ENCODE measurements at places on chromosomes 4 and X.

DNA sequence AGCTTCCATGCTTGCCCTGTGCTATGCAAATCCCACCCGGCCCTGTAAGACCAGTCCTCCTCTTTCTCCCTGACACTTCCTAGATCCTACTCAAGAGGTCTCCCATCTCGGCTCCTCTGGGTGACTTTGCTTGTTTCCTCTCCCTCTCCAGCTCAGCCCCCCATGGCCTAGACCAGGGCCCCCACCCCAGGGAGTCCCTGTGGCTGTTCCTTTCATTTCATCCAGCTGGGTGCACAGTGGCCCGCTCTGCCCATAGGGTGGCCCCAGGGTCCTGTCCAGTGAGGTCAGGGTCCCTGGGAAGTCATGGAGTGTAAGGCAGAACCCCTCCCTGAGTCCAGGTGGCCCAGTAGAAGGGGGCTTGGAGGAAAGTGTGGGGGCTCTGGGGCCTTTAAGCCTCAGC lies 52.3 kb upstream of the NKX1-1 start:
- no peak for DNase-seq

GRCh38 chr4:85803856-85804255 lies 328.9 kb downstream of the ARHGAP24 start:
- DNase-seq: no peak

DNA sequence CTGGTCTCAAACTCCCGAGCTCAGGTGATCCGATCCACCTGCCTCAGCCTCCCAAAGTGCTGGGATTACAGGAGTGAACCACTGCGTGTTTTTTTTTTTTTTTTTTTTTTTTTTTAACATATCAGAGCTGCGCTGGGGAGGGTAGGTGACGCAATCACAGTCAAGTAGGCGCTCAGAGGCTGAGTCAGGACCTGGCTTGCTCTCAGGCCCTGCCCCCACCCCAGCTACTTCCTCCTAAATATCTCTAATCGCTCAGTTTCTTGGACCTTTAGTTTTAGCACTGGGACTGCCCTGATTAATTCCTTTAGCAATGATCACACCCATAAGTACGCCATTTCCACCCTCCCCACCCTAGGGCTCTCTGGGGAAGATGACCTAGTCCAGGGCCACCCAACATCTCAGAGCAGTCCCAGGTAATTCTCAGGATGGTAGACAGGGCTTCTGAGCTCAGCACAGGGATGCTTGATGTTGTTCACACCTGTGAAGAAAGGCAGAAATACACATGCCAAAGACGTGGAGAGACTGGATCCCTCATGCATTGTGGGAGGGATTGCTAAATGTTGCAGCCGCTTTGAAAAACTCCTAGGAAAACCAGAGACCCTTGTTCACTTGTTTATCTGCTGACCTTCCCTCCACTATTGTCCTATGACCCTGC lies 50.2 kb downstream of the DDX3X start:
- DNase-seq: no peak

GRCh38 chr4:90798948-90799347 lies 671.8 kb downstream of the CCSER1 start:
- DNase-seq: no peak

DNA sequence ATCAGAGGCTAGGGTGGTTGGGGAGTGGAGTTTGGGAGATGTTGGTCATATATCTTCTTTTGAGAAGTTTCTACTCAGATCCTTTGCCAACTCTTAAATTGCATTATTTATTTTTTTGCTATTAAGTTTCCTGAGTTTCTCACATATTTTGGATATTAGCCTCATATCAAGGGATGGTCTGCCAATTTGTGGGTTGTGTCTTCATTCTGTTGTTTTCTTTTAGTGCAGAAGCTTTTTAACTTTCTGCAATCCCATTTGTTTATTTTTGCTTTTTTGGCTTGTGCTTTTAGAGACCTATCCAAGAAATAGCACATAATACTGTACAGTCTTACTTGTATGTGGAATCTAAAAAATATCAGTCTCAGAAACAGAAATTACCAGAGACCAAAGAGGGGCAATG lies 509.2 kb upstream of the HS3ST1 start:
- no peak for DNase-seq

DNA sequence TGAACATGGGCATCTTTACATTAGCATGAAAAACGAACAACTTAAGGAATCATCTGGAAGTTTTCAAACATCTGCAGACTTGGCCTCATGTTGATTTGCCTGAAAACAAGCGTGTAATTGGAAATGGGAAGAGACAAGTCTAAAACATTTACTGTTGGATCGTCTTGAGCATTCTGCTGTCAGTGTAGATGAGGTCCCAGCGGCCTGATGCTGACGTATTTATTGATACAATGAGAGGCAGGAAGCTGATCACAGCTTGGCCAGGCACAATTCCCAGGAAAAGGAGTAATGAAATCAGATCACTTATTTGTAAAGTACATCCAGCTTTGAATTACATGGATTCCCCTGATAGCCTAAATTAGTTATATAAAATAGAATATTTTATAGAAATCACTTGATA lies 210.6 kb downstream of the CLCN4 start:
- DNase-seq: no peak

DNA sequence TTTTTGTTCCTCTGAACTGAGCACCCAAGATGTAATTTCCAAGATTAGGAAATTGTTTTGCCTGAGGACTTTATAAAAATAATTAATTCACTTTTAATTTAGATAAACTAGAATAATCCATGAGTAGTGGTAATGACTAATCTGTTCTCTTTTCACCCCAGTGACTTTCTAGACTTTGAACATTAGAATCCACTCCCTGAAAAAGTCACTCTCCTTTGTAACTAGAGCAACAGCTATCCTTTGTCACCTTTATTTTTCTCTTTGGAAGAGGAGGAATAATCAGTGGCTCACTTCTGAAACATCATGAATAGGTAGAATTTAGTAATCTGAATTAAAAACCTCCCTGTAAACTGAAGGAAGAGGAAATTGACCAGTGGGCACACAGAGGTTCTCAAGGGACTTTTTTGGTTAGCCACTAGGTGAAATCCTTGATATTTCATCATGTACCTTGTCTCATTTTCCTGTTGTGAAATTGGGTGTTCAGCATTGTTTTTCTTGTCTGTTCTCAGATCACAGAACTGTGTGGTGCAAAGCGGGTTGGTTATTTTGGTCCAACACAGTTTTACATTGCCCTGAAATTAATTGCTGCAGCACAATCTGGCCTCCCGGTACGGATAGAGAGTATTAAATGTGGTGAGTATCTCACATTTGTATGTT lies 59.4 kb downstream of the REPS2 start:
- no peak for DNase-seq

DNA sequence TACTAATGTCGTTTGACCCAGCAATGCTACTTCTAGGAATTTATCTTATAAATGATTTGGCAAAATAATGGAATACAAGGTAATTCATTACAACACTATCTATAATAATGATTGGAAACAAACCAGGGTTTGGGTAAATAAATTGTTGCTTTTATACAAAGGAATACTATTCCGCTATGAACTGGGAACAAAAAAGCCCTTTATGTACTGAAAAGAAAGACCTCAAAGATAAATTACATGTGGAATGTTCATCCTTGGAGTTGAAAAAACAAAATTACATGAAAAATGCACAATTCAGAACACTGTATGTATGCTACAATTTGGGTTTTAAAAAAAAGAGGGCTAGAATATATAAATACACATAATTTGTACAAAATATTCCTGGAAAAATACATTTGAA lies 5.2 kb upstream of the NUP54 start:
- no peak for DNase-seq

GRCh38 chrX:88991583-88992132 lies 244.6 kb downstream of the CPXCR1 start:
- DNase-seq: no peak

DNA sequence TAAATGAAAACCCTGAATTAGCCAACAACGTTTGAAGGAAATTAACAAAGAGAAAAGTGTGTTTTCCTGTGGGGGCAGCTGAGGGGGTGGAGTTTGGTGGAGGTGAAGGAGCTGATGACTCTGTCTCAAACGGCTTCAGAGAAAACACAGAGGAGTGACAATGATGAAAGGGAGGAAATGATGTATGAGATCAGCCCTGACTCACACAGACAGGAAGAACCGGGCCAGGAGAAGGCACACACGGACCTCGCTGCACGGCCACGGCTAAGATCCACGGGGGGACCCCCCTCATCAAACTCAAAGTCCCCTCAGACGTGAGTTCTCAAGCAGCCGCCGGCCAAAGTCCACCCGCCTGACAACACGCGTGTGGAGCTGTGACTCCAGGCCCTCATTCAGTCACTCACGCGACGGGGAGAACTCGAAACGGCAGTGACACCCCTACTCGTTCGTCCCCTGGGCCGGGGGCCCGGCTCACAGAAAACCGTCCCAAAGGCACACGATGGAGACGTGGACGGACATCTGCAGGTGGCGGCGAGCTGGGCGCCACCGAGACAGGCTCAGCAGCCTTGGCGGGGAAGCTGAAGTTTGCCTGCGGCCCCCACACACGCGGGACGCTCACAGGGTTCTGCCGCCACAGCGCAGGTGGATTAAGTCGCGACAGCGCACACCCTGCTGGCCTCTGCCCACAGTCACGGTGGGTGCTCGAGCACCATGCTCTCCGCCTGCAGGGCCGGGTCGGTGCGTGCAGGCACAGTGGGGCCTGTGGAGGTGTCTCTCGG lies 28.8 kb downstream of the PPP2R3B start:
- DNase-seq: no peak

- no peak for DNase-seq
These were observed 63.9 kb upstream of the PGRMC2 start for GRCh38 chr4:128351502-128351901.

DNA sequence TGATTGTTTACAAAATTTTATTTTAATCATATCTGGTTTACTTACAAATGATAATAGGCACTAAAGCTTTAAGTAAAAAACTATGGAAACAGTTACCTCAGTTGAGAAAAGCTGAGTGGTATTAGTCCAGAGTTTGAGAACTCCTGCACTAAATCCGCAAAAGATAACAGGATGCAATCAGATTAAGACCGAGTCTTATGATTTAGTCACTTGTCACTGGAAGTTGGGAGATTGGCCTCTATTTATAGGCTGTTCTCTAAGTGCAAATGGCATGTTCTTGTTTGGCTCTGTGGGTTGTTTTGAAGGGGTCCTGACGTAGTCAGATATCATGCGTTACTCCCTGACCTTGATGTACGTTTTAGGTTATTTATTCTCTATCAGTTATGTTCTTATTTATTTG lies 6.3 kb downstream of the GPAT3 start:
- no peak for DNase-seq

GRCh38 chrX:108221301-108221864 lies 129.8 kb downstream of the ATG4A start:
- DNase-seq: no peak

DNA sequence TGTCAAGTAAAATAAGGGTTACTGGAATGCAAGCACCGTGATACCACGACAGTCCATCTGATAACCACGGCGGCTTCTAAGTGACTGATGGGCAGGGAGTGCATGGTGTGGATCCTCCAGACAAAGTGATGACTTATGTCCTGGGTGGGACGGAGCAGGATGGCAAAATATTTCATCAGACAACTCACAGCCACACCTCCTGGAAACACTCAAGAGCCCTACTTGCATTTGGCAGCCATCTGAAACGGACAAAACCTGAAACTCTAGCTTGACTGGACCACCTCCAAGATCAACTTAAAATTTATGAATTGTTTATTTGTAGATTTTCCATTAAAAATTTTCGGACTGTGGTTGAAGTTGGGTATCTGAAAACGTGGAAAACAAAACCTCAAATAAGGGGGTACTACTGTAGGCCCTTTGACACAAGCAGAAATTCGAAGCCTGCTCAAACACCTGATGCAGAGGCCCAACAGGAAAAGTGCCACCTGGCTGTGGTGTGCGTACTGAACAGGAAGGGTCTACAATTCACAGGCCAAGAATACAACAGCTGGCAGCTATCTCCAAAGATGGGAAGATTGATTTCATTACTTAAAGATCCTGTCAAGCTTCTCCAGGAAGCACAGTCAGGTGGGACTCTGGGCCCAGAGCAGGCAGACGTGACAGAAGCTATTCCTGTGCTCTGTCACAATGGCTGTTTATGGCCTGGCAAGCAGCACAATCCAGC lies 26.0 kb downstream of the LRIT3 start:
- no peak for DNase-seq

DNA sequence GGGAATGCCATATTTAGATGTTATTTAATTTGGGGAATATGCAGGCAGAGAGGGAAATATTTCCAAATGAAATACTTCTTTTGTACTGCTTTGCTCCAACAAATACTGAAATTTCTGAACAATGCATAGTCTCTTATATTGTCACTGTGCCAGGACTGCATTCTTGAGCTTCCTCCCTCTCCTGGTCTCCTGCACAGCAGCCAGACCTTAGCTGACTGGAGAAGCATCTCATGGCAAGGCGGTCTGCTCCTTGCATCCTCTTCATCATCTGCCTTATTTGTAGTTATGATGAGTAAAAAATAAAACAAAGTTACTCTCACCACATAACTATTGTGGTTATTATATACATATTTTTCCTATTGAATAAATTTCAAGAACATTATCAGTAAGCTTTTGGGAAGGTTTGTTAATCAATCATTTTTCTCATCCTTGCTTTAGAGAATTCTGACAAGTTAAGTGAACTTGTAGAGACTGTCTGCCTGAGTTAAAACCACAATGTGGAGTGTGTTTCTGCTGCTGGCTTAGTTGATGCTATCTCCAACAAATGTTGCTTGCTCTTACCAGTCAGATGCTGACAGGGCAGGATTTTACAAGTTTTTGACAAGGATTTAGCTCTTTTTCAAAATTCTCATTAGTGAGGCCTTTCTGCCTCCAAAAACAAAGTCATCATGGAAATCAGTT lies 153.6 kb downstream of the SOWAHB start:
- DNase-seq: no peak

- DNase-seq: no peak
These were observed 36.1 kb upstream of the WDR19 start for GRCh38 chr4:39146211-39146610.

- DNase-seq: no peak
These were observed 92.2 kb downstream of the NHSL2 start for GRCh38 chrX:72002875-72003274.

- DNase-seq: no peak
These were observed 197.0 kb upstream of the DCAF8L1 start for GRCh38 chrX:28178206-28178605.

DNA sequence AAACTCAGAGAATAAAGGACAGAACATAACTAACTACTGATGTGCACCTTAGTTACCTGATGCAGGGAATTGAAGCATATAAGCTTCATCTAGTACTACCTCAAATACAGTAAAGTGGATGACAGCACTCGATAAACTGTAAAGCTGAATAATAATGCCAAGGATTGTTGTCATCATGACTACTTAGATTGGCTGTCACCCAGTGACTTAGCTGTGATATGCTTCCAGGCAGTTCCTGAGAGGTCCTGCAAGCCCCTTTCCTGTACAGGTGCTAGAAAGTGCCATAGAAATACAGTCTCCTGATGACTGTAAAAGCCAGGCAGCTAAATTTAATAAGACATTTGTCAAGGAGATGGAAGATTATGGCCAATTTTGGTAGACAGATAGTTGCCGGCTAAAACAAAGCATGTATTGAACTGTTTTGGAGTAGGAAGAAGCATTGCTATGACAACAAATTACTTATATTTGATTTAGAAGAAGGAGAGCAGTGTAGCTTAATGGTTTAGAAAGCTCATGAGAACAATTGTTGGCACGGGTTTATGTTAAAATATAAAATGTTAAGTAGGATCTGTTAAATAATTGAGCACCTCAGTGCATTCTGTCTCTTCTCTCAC lies 29.7 kb downstream of the TMEM164 start:
- DNase-seq: no peak

Measured in ecto neural progenitor cell (in vitro differentiated cells).